Activated T-helper 1 cell treated with anti-CD3 and anti-CD28 coated beads, Interleukin-12 subunit alpha, Interleukin-12 subunit beta, Interleukin-2, Interleukin-4 antibody, amounts not matched to agents 30 ng/mL and 10 ng/mL and 1 ng/mL, durations not matched to agents 14 hours and 24 hours and 36 hours (primary cell): ENCODE measurements at places on chromosomes 6 and 20. TPM values are rescaled to one million over a fixed set of nuclear protein-coding genes. Genes with fewer than 3 reads are reported as not detected.

Gene PAK5
- total RNA-seq = not detected in 2 replicates

Gene CCN6
- 0.17 TPM in 1 of 2 replicates, not detected in the other for total RNA-seq

Gene MRPS26
- 106 and 114 TPM in 2 replicates for total RNA-seq

Gene PKIB
- total RNA-seq = 0.44 TPM in 1 of 2 replicates, not detected in the other

Gene TSBP1
- total RNA-seq = not detected in 2 replicates

Gene NCOA7
- total RNA-seq = 56.1 and 59.3 TPM in 2 replicates

Gene ANGPT4
- not detected in 2 replicates for total RNA-seq

Gene FAM162B
- total RNA-seq = not detected in 2 replicates

- H3K36me3 ChIP-seq = no peaks in the 10 kb centered on the region
- no peak overlapping the region for H3K27ac ChIP-seq
- H3K27me3 ChIP-seq = peaks cover 1% of the 10 kb centered on the region
- DNase-seq = no peak
These were observed 411.0 kb upstream of the AGPAT4 start for GRCh38 chr6:161684731-161685475.

DNA sequence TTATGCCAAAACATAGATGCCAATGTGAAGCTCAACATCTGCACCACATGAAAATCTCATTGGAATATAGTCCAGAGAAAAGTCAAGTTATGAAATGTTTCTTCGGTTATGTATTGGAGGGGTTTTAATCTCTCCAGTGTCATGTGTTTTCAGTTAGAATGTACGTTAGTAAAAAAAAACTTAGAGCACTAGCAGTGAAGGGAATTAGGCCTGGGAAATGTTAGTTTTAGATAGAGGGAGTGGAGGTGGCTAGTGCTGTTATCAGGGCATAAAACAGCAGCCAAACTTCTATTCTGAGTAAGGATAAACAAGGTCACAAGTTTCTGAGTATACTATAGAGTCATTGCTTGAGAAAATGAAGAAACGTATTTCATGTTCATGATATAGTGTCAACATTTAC, 42.9 kb downstream of the HDGFL1 start:
- H3K36me3 ChIP-seq = no peaks in the 10 kb centered on the region
- no peak for DNase-seq
- no peaks in the 10 kb centered on the region for H3K27me3 ChIP-seq
- H3K4me1 ChIP-seq = no peaks in the 10 kb centered on the region
- H3K27ac ChIP-seq = no peak overlapping the region
- no peak overlapping the region for H3K4me3 ChIP-seq

GRCh38 chr6:44008821-44009370, 118.4 kb downstream of the MRPL14 start:
- H3K4me3 ChIP-seq = no peak overlapping the region
- H3K36me3 ChIP-seq = no peaks in the 10 kb centered on the region
- no peaks in the 10 kb centered on the region for H3K4me1 ChIP-seq
- peaks cover 25% of the 10 kb centered on the region for H3K27me3 ChIP-seq
- no peak overlapping the region for H3K27ac ChIP-seq

- peaks cover 26% of the 10 kb centered on the region for H3K4me1 ChIP-seq
- no peaks in the 10 kb centered on the region for H3K27me3 ChIP-seq
- no peak for DNase-seq
- peak overlapping the region; percentile 74 for H3K27ac ChIP-seq
- H3K4me3 ChIP-seq = peak overlapping the region; percentile 61
- no peaks in the 10 kb centered on the region for H3K36me3 ChIP-seq
These were observed 28.2 kb upstream of the FABP7 start for GRCh38 chr6:122751326-122751725.

- H3K36me3 ChIP-seq = peaks cover 18% of the 10 kb centered on the region
- no peak overlapping the region for H3K27ac ChIP-seq
- no peak for DNase-seq
- H3K4me1 ChIP-seq = peaks cover 9% of the 10 kb centered on the region
- H3K4me3 ChIP-seq = no peak overlapping the region
These were observed 472.2 kb downstream of the UTRN start for GRCh38 chr6:144757299-144757698.

DNA sequence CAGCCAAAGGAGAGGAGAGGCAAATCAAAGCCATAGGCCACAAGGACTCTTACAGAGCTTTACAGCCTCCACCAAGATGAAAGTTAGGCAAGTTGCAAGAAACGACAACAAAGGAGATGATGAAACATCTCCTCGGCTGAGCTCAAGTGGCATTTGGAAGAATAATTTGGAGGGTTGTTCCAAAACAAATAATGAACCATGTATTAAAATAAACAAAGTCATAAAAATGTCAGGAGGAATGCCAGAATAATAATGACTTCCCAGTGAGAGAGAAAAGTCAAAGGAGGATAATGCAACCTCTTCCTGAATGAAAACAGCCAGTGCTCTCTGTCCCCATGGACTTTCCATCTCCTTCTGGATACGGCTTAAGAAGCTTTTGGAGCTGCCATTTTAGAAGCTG, 371.4 kb upstream of the ID4 start:
- no peak overlapping the region for H3K4me3 ChIP-seq
- no peaks in the 10 kb centered on the region for H3K27me3 ChIP-seq
- no peaks in the 10 kb centered on the region for H3K4me1 ChIP-seq
- H3K27ac ChIP-seq = no peak overlapping the region
- no peaks in the 10 kb centered on the region for H3K36me3 ChIP-seq

DNA sequence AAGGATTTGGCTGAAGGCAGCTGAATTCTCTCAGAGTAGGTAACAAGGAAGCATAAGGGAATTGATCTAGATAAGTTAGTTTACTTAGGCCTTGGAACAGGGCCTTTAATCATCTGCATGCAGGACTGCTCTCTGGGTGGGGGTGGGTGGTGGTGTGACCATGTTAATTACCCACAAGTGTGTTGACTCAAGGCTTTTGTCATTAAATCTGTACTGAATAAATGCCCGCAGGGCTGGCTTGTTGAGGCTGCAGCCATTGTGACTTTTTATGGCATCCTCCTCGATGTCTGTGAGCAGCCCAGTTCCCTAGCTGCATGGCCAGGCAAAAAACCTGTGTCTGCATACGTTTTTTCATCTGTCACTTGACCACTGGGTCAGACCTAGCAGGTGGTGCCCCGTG, 63.5 kb upstream of the ASCC3 start:
- H3K4me1 ChIP-seq = no peaks in the 10 kb centered on the region
- DNase-seq = no peak
- H3K27me3 ChIP-seq = peaks cover 2% of the 10 kb centered on the region
- no peak overlapping the region for H3K27ac ChIP-seq
- no peak overlapping the region for H3K4me3 ChIP-seq
- H3K36me3 ChIP-seq = no peaks in the 10 kb centered on the region

GRCh38 chr6:34746104-34746846, 11.0 kb upstream of the SNRPC start:
- H3K4me1 ChIP-seq = peaks cover 6% of the 10 kb centered on the region
- DNase-seq = no peak
- H3K36me3 ChIP-seq = no peaks in the 10 kb centered on the region
- peaks cover 1% of the 10 kb centered on the region for H3K27me3 ChIP-seq
- H3K4me3 ChIP-seq = no peak overlapping the region

- no peaks in the 10 kb centered on the region for H3K36me3 ChIP-seq
- H3K4me1 ChIP-seq = no peaks in the 10 kb centered on the region
- H3K27ac ChIP-seq = no peak overlapping the region
- peaks cover 11% of the 10 kb centered on the region for H3K27me3 ChIP-seq
These were observed 49.6 kb upstream of the PHIP start for GRCh38 chr6:79127660-79128059.

GRCh38 chr20:47993035-47993755, 207.9 kb upstream of the SULF2 start:
- no peak overlapping the region for H3K27ac ChIP-seq
- H3K36me3 ChIP-seq = no peaks in the 10 kb centered on the region
- no peaks in the 10 kb centered on the region for H3K4me1 ChIP-seq

DNA sequence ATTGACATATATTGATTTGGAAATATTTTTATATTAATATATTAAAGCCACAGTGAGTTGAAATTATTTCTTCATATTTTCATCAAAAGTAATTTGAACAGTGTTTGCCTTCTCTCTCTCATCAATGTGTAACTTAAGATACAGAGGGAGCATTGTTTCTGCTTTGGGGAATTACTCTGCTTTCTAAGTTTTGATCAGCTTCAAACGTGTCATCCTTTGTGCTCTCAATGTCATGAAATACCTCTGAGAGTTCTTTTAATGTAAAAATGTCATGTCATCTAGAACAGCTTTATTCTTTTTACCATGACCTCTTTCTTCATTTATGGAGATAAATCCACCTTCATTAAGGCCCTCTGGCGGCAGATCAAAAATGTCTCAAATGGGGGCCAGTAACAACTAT, 259.4 kb upstream of the STXBP5 start:
- H3K27ac ChIP-seq = no peak overlapping the region
- H3K4me1 ChIP-seq = peaks cover 1% of the 10 kb centered on the region
- H3K4me3 ChIP-seq = no peak overlapping the region
- H3K27me3 ChIP-seq = peaks cover 1% of the 10 kb centered on the region
- no peaks in the 10 kb centered on the region for H3K36me3 ChIP-seq
- DNase-seq = no peak

GRCh38 chr20:17625246-17626051, 55.6 kb downstream of the DSTN start:
- H3K36me3 ChIP-seq = peaks cover 12% of the 10 kb centered on the region
- H3K4me1 ChIP-seq = no peaks in the 10 kb centered on the region
- no peaks in the 10 kb centered on the region for H3K27me3 ChIP-seq
- H3K27ac ChIP-seq = no peak overlapping the region

DNA sequence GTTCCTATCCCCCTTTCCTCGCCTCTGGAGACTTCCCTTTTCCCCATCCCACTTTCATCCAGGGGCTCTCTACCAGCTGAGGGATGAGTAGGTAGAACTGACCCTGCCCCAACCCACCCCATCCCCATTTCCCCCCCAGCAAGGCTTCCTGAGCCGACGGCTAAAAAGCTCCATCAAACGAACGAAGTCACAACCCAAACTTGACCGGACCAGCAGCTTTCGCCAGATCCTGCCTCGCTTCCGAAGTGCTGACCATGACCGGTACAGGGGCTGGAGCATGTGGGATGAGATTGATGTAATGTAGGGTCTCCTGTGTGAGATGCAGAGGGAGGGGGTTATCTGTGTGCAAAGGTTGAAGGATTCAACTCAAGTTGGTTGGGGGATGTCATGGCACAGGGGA, 12.7 kb downstream of the SYNGAP1 start:
- H3K27me3 ChIP-seq = no peaks in the 10 kb centered on the region
- peaks cover 27% of the 10 kb centered on the region for H3K36me3 ChIP-seq
- peaks cover 44% of the 10 kb centered on the region for H3K4me1 ChIP-seq
- no peak for DNase-seq

GRCh38 chr6:122616877-122617276, 6.7 kb downstream of the PKIB start:
- H3K4me3 ChIP-seq = no peak overlapping the region
- no peak overlapping the region for H3K27ac ChIP-seq
- no peaks in the 10 kb centered on the region for H3K36me3 ChIP-seq
- H3K27me3 ChIP-seq = peaks cover 8% of the 10 kb centered on the region

DNA sequence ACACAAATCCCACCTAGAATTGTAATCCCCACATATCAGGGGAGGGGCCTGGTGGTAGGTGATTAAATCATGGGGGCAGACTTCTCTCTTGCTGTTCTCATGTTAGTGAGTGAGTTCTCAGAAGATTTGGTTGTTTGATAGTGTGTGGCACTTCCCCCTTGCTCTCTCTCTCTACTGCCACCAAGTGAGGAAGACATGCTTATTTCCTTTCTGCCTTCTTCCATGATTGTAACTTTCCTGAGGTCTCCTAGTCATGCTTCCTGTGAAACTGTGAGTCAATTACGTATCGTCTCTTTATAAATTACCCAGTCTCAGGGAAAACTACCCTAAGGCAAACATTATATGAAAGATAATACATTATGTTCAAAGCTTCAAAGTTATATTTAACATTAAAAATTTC, 1297.5 kb upstream of the CITED2 start:
- no peak overlapping the region for H3K4me3 ChIP-seq
- no peaks in the 10 kb centered on the region for H3K36me3 ChIP-seq
- no peaks in the 10 kb centered on the region for H3K27me3 ChIP-seq
- peaks cover 6% of the 10 kb centered on the region for H3K4me1 ChIP-seq

DNA sequence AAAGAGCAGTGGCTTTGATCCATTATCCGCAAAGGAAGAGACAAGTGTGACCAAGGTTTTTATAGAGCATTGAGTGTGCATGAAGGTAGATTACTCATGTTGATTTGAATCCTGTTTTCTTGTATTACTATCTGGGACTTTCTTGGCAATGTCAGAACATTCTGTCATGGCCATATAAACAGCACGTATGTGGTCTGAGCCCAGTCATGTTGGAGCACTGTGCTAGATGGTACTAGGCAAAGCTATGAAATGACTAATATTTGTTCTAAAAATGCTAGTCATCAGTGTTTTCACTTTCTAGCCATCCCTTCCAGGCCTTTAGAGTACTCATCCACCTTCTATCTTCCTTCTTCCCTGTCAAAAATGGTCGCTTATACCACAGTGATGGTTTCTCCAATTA, 278.6 kb upstream of the FLRT3 start:
- peaks cover 2% of the 10 kb centered on the region for H3K27me3 ChIP-seq
- no peak overlapping the region for H3K27ac ChIP-seq
- no peaks in the 10 kb centered on the region for H3K4me1 ChIP-seq
- H3K4me3 ChIP-seq = no peak overlapping the region

DNA sequence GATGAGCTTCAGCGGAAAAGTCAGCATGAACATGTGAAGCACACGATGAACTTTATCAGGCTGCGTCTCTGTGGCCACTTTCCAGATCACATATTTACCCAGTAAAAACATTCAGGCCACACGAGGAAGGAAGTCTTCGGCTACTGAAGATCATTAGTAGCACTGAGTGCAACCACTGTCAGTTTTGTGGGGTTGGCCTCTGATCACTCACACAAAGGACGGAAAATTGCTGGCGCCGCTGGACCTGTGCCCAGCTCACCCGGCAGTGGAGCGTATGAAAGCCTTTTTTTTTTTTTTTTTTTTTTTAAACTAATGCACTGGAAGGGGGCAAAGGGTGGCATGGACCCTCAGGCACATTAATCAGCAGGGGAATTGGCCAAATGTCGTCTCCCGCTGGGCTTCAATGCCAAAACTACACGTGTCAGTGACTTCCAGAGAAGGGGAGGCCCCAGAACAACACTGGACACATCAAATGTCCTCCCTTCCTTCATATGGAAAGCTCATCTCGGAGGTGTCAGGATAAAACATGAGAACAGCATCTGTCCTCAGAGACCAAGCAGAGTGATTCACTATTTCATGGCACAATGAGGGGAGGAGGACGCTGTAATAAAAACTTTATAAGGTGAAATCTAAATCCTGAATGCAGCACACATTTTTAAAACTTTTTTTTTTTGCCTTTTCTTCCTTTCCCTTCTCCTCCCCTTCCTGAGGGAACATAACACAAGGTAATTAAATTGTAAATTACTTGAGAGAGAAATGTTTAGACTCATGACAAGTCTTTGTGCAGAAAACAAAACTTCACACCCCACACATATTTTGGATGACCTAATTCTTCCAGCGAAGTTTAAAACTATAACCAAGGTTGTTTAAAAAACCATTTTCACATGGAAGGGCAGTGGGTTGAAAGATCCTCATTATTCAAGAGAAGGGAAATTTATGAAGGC, 223.4 kb downstream of the FOXC1 start:
- no peak overlapping the region for H3K4me3 ChIP-seq
- H3K4me1 ChIP-seq = no peaks in the 10 kb centered on the region
- H3K27ac ChIP-seq = no peak overlapping the region
- H3K36me3 ChIP-seq = peaks cover 2% of the 10 kb centered on the region
- DNase-seq = no peak
- H3K27me3 ChIP-seq = no peaks in the 10 kb centered on the region
